Small intestine (tissue), 16 donors: ENCODE measurements at places on chromosomes 16 and 17.
A peak's percentile ranks its signal among the peaks of the same experiment; 100 is the strongest.

DNA sequence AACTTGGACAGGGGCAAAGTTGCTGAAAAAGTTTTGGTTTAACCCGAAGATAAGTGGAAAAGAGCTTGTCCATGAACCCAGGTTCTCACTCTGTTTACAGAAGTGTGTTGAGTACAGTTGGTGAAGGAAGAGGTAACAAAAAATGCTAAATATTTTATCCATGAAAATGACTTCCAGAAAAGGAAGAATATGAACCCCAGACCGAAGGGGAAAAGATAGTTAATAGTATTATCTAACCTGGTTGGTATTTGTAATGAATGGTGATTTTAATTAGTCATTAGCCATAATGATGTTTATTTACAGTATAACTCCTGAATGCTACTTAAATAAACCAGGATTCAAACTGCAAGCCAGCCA, 574 bp upstream of the TMEM106A start:
- DNase-seq, result peak; percentile 19

- DNase-seq, result no peak
These were observed 124.5 kb upstream of the LHX1 start for GRCh38 chr17:36812762-36813161.

DNA sequence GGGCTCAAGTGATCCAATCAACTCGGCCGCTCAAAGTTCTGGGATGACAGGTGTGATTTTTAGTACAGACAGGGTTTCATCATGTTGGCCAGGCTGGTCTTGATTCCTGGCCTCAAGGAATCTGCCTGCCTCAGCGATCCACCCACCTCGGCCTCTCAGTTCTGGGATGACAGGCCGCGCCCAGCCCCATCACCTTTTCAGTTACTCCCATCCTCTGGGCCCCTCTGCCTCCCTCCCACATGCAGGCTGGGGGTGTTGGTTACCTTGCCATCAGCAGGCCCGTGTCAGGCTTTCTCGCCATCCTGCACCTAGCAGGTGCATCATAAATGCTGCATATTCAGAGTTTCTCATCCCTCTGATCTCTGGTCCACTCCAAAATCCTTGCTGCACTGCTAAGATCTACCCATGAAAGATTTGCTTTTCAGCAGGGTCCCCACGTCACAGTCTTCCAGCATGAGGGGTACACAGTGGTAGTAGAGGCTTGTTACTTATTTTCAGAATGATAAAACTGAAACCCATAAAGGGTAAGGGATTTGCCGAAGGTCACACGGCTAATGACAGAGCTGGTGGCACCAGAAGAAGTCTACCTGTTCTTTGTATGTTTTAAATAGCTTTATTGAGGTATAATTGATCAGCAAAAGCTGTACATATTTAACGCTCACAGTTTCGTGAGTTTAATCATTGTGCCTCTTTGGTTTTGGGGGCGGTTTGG, 16.6 kb downstream of the PMM2 start:
- no peak for DNase-seq

- DNase-seq, result peak; percentile 18
These were observed 2.4 kb downstream of the TNRC6A start for GRCh38 chr16:24731722-24732419.

DNA sequence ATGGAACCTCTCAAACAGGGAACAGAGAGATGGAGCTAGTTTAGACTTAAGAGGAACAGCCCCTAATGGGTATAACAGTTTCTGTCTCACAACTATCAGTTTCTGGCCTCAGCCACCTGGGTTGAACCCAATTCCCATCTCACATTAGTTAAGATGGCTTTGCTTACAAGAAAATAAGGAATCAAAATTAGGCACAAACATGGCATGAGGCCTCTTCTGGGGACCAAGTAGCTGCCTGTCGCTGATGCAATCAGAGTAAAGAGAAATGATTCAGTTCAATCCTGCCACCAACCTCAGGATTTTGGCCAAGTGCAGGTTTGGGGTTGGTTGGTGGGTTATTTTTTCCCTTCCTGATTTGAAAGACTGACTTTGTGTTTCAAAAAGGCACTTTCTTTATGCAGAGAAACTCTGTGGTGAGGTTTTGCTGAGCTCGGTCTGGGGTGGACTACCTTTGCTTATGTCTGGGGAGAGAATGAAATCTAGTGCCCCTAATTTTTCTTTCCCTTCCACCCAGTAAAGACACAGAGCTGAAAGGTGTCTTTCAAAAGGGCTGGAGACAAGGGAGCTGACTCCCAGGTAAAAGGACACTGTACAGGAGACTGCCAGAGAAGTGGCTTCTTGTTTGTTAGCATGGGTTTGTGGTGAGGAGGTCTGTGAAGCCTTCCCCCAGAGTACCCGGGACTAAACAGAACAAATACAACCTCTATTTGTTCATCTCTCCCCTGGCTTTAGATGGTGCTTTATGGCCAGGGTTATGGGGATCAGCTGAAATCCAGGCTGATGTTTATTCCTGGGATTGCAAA, 44.8 kb upstream of the NFAT5 start:
- DNase-seq, result no peak

- DNase-seq, result no peak
These were observed 2.5 kb downstream of the HS3ST2 start for GRCh38 chr16:22816475-22816874.

GRCh38 chr17:55120651-55121050, 144.1 kb upstream of the HLF start:
- no peak for DNase-seq

DNA sequence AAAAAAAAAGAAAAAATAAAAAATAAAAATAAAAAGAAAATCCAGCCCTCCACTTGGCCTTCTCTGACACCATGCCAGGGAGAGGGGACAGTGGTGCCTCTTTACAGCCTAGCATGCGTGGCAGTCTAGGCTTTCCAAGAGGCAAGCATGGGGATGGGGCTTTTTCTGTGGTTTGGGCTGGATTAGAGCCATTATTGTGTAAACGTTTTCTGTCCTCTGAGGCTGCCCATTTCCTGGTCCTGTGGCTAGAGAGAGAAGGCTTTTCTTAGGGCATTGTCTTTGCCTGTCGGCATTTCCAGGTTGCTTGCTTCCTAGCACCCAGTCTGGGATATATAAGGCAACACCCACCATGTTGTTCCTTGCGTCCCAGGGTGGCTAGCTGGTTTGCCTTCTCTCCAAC, 2.7 kb upstream of the DHRS7B start:
- DNase-seq, result no peak

DNA sequence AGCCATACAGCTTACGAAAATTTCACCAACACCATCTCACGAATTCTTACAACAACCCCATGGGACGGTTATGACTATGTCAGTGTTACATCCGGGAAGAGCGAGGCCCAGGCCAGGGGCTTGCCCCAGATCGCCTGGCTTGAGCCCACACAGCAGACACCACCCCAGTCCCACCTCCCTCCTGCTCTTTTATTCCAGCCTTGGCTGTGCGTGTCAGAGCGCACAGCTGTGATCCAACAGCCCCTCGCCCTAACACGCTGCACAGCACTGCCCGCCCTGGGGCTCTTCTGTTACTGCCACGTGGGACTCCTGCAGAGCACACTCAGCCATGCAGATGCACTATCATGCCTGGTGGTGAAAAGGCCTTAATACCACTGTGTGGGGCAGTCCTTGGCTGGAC, 127.9 kb downstream of the ENGASE start:
- no peak for DNase-seq

DNA sequence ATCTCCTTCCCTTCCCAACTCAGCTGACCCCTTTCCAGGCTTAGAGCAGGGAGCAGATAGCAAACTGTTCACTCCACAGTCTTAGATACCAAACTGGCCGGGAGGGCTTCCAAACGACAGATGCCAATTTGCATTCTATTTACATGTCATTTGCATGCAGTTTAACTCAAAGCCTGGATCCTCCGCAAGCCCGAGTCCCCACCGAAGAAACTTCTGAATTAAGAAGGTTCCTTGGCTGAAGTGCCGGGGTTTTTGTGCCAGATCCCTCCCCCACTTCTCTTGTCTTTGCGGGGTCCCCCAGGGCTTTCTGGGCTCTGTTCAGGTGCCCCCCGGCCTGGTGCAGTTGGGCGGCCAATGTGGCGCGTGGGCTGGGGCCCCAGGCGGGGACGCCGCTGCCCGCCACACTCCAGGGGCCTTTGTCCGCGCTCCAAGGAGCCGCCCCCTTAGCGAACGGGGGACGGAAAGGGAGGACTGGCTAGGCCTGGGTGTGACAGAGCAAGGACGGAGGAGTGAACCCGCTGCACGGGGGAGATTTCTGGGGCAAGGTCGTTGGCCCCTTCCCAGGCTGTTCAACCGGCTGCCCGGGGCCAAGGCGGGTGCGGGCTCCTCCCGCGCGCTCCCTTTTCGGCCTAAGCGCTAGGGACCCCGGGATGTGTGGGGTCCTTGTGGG, 1.2 kb downstream of the GPRC5B start:
- peak; percentile 73 for DNase-seq

GRCh38 chr16:20611975-20612481, 35.9 kb upstream of the ACSM2B start:
- no peak for DNase-seq

- no peak for DNase-seq
These were observed 74.2 kb upstream of the DNAJA2 start for GRCh38 chr16:47047524-47048203.

DNA sequence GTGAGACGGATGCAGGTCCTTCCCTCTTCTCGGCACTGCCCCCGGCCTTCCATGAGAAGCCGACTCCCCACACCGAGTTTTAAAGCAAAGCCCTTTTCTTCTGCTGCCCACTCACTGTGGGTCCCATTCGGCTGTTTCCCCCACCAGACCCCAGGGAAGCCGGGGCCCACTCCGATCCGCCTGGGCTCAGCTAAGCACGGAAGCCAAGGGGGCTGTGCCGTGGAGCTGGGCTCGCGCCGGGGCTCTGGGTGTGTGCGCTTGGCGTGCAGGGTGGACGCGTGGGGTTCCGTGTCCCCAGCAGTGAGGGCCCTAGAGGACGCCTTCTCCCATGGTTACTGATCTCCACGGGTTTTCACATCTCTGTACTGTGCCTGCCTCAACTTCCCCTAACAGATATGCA, 68.5 kb downstream of the KLHDC4 start:
- DNase-seq, result no peak

DNA sequence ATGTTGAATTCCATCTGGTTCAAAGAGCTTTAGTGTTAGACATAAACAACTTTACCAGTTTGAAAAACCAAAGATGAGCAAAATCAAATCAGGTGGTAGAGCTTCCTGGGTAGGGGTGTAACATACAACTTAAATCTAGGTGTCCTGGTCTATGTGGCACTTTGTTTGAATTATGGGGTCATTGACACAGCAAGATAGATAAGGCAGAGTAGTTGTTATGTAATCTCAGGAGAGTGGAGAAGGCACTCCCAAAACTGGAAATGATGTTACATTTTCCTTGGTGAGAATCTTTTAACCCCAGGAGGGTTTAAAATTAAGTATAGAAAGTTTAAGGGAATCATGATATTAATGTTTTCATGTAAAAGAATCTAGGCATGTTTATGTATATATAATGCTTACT, 31.9 kb downstream of the CCDC42 start:
- DNase-seq, result no peak

- DNase-seq, result no peak
These were observed 432.0 kb downstream of the SLC39A11 start for GRCh38 chr17:72660274-72661115.

GRCh38 chr16:53611179-53611696, 92.4 kb downstream of the RPGRIP1L start:
- DNase-seq, result peak; percentile 21

- DNase-seq, result no peak
These were observed 13.9 kb downstream of the KDM8 start for GRCh38 chr16:27217256-27217655.

DNA sequence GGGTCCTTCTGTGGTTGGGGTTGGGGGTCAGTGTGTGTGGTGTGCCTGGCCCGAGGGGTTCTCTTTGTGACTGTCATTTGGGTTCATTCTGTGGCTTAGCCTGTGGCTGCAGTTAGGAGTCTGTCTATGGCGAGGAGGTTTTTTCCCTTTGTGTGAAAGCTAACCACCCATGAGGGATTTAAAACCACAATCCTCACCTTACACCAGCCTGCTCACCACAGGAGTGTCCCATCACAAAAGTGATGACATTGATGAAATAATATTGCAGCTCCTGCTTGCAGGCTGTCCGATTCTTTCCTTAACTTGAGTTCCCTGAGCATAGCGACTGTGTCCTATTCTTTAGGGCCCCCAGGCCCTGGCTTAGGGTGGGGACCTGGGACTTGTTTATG, 113.6 kb downstream of the RAP1GAP2 start:
- no peak for DNase-seq

GRCh38 chr17:75001915-75002843, 10.3 kb upstream of the MRPL58 start:
- no peak for DNase-seq

GRCh38 chr16:18799500-18799899, 1.8 kb downstream of the ARL6IP1 start:
- no peak for DNase-seq

- peak; percentile 65 for DNase-seq
These were observed 49.8 kb downstream of the CDH1 start for GRCh38 chr16:68786685-68787418.

DNA sequence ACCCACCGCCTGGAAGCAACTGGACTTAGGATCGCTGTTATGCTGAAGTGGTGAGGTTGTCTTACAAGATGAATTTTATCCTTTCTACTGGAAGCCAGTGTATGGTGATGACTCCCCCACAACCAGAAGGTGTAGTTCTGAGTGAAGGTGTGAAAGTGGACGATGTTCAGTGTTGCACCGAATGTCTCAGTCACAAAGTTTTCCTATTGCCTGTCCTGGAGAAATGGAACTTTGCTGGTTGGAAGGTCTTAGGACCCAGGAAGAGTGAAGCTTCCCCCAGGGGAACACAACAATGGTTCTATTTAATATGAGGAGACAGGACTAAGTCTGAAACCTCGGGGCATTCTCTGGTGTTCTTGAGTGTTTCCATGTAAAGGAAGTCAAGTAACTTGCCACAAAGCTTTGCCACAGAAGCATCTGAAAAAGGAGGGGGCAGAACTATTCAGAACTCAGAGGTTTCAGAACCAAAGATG, 44.2 kb downstream of the USP22 start:
- no peak for DNase-seq

- no peak for DNase-seq
These were observed 172.8 kb downstream of the RAB11FIP4 start for GRCh38 chr17:31564291-31564690.

- DNase-seq, result peak; percentile 77
These were observed 47.0 kb downstream of the CCDC182 start for GRCh38 chr17:57697891-57698711.

DNA sequence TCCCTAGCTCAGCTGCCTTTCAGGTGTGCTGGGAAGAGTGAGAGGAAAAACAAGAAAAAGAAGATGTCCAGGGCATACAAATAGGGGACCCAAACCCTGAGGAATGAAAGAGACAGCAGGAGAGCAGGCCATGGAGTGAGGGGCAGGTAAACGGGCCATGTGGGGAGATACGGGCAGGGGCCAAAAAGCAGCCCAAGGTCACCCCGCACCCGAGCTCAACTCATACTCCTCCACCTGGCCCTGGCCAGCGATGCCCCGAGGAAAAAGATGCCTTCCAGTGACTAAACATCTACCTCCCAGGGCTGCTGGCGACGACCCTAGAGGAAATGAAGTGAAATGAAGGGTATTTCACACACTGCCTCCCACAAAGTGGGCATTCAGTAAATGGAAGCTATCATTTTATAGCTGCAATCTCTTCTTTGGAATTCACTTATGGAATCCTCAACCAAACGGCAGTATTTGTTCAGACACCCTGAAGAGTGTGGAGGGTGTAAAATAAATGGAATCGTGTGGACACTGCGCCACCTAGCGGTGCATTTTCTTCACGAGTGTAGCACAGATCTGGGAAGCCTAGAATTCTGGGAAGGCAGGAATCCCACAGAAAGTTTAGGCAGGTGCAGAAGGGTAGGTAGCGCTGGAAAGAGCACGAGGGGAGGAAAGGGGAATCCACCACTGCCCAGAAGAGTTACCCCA, 14.9 kb downstream of the ELAC2 start:
- DNase-seq, result peak; percentile 73
